ENCODE measurements at places on chromosomes 6 and 20.

DNA sequence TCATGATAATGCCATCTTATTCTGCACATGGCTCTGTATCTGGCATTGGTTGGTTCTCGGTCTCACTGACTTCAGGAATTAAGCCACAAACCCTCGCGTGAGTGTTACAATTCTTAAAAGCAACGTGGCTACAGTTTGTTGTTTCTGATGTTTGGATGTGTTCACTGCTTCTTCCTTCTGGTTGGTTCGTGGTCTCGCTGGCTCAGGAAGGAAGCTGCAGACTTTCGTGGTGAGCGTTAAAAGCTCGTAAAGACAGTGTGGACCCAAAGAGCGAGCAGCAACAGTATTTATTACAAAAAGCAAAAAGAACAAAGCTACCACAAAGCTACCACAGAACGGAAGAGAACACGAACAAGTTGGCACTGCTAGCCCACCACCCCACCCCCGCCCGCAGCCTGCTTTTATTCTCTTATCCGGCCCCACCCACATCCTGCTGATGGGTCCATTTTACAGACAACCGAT is 51.1 kb downstream of the MYLIP start:
- no peak for DNase-seq

DNA sequence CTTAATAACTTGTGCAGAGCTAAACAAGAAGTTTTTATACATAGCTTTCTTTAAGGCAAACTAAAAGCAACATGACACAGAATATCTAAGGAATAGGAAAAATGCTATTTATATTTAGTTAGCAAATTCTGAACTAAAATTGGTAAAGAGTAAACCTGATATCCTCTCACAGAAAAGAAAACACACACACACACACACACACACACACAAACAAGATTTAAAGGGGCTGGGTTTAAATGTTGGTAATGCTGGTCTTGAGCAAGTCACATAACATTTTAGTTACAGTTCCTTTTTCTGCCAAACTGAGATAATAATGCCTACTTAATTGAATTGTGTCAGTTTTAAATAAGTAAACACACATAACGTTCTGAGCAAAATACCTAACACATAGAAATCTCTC is 1.6 kb downstream of the TRDN start:
- DNase-seq: no peak

GRCh38 chr6:140909625-140910024 is 1223.1 kb upstream of the GJE1 start:
- no peak for DNase-seq

DNA sequence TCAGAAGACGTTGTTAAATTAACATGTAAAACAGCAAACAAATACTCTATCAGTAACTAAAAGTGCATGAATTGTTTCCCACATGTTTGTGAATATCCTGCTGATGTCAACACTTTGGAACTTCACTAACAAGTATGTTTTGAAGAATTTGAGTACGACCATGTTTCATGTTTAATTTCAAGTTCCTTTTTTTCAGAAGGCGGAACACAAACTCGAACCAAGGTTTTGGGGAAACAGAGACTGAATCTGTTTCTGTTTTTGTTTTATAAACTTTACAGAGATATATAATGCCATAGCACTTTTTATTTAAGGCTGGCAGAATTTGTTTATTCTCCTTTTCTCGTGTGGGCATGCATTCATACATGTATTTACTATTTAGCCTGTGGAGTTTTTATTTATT is 509.3 kb upstream of the CITED2 start:
- no peak for DNase-seq

- DNase-seq: no peak
Observed at GRCh38 chr20:17648315-17648646, 33.8 kb downstream of the RRBP1 start.

- DNase-seq: no peak
Observed at GRCh38 chr6:7747433-7747832, 21.5 kb downstream of the BMP6 start.

- no peak for DNase-seq
Observed at GRCh38 chr6:170209354-170210025, 81.4 kb downstream of the DLL1 start.

DNA sequence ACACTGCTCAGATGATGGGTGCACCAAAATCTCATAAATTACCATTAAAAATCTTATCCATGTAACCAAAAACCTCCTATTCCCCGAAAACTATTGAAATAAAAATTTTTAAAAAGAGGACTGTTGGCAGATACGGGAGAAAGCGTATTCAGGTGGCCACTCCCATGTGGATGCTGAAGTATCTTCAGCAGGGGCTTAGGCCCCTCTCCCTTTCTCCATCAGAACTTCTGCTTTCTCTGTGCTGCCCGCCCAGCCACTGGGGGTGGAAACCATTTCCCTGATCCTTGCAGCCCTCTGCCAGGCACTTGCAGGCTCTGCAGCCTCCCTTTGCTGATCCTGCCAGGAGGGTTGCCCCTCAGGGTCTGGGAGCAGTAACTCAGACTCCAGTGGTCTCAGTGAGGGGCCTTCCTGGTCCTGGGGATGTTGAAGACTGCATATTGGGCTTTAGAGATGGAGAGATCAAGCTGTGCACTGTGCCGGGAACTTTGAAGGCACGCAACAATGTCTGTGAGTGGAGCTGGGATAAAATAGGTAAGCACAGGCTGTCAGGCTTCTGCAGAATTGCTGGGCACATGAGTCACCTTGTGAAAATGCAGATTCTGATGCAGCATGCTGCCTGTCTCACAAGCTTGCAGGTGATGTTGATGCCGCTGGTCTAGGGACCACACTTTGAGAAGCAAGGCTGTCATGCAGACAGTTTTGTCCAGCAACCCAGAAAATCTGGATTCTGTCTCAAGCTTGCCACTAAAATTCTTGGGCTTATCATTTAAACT is 59.6 kb downstream of the SLC24A3 start:
- DNase-seq: no peak
